ENCODE measurements at places on chromosomes 4 and X.

DNA sequence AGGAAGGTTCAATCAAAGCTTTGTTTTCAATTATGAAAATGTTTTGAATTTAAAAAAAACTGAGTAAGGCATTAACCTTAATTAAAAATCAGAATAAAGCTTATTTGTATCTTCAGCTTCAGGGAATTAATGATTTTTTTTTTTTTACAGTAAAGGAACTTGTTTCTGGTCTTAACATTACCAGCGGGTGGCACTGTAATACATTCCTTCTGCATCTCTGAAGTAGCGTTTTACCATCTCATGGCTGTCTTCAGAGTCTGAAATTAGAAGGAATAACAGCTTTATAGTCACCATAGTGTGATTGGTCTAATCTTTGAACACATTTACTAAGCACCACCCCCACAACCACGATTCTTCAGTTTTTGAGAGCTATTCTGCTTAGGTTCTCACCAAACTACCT, 102.6 kb downstream of the IL1RAPL2 start:
- no peak for DNase-seq

GRCh38 chrX:80512924-80513323, 92.7 kb downstream of the TENT5D start:
- no peak for DNase-seq

- no peak for DNase-seq
These were observed 1141.5 kb downstream of the PCDH18 start for GRCh38 chr4:136390824-136391223.

DNA sequence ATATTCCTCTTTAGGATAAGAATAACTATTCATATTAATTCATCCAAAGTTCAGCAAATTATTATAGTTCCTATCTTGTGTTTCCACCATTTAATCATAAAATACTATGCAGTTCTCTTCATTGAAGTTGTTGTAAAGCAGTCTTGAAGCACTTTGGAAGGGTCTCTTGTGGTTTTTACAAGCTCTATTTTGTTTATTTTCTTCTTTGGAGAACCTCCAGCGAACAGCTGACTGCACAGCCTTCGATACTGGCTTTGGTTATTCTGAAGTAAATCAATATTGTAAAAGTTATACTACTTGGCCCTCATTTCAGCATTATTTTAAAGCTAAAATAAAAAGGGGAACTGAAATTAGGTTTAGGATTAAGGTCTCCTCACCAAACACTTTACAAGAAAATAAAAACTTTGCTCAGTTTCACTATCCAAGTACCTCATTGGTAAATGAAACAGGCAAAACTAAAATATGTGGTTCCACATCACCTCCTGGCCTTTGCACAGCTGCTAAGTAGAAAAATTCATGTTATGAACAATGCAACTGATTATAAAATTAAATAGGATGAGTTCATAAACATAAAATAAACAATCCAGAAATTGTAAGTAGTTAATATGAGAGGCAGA, 1629.2 kb upstream of the ADGRL3 start:
- no peak for DNase-seq

GRCh38 chr4:83075311-83076095, 39.0 kb downstream of the PLAC8 start:
- DNase-seq = no peak

GRCh38 chr4:154595807-154596206, 5.3 kb upstream of the FGA start:
- DNase-seq = no peak

GRCh38 chr4:70681704-70682103, 6.6 kb upstream of the UTP3 start:
- no peak for DNase-seq

DNA sequence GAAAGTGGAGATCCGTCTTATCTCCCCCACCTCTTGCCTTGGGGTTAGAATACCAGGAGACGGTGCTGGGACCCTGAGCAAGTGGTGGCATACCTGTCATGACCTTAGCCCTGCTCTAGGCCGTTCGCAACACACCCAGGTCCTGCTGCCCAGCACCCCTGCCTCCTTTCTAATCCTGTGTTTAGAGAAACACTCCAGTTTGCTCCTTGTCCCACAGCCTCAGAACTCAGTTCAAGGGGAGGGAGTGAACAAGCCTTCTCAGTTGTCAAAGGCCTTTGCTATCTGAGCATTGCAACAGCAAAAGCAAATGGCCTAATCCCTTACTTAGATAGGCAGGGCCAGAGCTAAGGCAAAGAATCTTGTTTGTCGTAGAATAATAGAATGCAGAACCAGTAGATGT, 67.9 kb downstream of the CHRNA9 start:
- DNase-seq = no peak

- DNase-seq = no peak
These were observed 332.0 kb downstream of the NKX6-1 start for GRCh38 chr4:84167093-84167492.

GRCh38 chr4:15143551-15143950, 141.3 kb downstream of the CPEB2 start:
- no peak for DNase-seq

GRCh38 chr4:87005690-87006425, 71.0 kb downstream of the AFF1 start:
- DNase-seq = no peak

- DNase-seq = no peak
These were observed 10.6 kb downstream of the ASMTL start for GRCh38 chrX:1442016-1442665.

- DNase-seq = no peak
These were observed 13.9 kb downstream of the LCORL start for GRCh38 chr4:18007625-18008024.

DNA sequence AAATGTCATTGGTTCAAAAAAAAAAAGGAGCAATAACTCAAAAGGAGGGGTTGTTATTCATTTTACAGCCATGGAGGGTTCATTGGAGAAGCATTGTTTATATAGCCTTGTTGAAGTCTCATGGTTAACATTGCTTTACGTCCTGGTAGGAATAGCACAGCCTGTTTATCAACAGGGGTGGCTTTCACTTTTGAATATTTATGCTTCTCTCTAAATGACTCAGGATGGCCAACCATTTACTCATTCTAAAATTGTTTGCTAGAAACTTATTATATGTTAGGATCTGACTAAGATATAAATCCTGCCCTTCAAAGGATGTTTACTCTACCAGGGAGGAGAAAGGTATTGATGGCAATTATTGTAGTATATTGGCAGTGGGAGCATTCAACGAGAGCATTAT, 534.1 kb upstream of the GALNTL6 start:
- no peak for DNase-seq

GRCh38 chr4:11155208-11155867, 273.4 kb downstream of the HS3ST1 start:
- DNase-seq = no peak

GRCh38 chr4:125789023-125789422, 474.3 kb downstream of the FAT4 start:
- no peak for DNase-seq

DNA sequence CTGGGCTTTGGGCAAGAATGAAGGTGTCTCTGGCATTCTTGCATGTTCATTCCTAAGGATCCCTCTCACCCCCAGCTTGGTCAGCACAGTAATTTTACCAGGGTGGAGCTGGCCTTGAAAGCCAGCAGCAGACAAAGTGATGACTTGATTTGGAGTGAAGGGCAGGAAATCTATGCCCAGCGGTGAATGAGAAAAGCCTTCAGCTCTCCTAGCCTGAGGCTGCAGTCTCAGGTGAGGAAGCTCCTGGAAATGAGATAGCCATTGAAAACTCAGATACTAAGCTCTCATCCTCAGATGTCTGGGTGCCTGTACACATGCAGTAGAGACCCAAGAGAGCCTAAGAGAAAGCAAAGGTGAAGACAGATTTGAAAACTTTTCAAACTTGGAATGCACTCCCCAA, 10.7 kb upstream of the UCHL1 start:
- no peak for DNase-seq

- no peak for DNase-seq
These were observed 163.9 kb upstream of the MAMLD1 start for GRCh38 chrX:150199181-150199580.

DNA sequence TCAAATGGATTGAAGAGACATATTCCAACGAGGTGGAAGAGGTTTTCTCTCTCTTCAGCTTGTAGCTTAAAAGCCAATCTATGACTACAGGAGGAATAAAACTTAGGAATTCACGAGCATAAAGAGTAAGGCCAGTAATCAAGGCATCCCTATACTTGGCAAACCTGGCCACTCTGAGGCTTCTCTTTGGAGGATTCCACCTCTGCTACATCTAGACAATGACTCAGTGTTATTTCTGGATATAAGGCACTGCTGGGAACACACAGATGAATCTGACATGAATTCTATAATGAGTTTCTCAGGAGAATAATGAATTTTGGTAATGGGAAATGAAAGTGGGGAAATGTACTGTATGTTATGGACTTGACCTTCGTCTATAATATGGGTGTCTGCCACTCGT, 1015.8 kb upstream of the FTHL17 start:
- no peak for DNase-seq

GRCh38 chr4:158793021-158793420, 24.2 kb downstream of the FNIP2 start:
- no peak for DNase-seq

- no peak for DNase-seq
These were observed 236.9 kb downstream of the AR start for GRCh38 chrX:67780694-67781109.

- DNase-seq = no peak
These were observed 62.2 kb downstream of the FMR1NB start for GRCh38 chrX:148043271-148043855.

GRCh38 chr4:110865611-110866259, 242.9 kb upstream of the PITX2 start:
- DNase-seq = no peak

DNA sequence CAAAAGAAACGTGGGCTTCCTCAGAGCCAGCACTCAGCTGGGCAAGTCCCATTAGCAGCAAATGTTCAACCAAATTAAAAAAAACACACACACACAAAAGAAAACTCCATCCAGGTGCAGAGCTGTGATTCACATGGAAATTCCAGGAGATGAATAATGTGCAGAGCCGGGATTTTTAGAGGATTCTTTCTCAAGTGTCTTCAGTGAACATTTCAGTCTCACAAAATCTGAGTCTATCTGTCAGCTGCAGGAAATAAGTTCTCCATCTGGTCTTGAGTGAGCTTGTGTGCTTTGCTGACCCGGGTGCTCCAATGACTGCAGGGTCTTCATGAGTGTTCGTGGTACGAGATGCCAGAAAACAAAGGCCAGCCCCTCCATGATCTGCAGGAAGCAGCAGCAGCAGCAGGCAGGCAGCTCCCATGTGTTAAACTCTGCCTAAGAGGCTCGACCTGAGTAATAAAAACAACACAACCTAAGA, 44.3 kb downstream of the RASGEF1B start:
- no peak for DNase-seq

DNA sequence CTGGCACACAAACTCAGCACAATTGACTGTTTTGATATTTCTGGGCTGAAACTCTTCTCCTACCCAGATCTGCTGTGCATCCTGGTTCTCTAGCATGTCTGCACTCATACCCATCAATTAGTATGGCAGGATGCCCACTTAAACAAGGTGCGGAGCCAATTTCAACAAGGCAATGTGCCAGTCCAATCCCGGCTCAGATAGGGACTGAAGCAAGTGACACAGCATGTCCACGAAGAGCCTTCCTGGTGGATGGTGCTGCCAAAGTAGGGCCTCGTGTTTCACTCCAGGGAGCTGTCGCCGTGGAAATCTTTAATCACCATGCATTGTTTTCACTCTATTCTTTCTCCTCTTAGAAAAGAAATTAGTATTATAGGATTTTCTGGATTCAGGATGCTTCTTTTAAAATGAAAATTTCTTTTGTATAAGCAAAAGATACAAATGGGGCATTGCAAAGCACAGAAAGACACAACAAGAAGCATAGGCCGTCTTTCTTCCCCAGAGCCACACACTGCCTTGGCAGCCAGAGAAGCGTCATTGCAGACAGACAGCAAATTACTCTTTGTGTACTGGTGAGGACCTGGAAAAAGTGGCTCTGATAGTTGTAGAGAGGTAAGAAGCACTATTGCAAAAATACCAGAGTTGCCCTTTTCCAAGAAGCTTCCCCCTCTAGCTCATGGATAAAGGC, 40.6 kb upstream of the LSM6 start:
- DNase-seq = peak; percentile 23

- DNase-seq = no peak
These were observed 7.7 kb upstream of the GALNT7 start for GRCh38 chr4:173160871-173161270.

- DNase-seq = no peak
These were observed 414.0 kb upstream of the HS3ST1 start for GRCh38 chr4:11842620-11843263.

- no peak for DNase-seq
These were observed 114.5 kb downstream of the NR3C2 start for GRCh38 chr4:148327683-148328082.

DNA sequence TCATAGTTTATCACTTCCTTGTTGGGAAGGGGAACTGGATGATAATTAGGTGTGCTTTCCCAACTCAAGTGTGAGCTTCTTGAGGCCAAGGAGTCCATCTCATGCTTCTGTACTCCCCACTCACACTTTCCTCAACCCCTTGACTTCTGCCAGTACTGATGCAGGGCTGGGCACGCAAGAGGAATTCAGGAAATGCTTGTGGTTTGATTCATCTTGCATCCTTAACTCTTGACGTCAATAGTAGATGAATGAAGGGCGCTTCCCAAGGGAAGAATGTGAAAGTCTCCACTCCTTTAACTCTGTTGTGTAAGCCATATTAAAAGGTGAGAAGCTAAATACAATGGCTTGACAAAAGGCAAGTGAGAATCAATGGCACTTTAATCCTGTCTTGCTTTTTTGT, 101.8 kb downstream of the AGTR2 start:
- DNase-seq = no peak

DNA sequence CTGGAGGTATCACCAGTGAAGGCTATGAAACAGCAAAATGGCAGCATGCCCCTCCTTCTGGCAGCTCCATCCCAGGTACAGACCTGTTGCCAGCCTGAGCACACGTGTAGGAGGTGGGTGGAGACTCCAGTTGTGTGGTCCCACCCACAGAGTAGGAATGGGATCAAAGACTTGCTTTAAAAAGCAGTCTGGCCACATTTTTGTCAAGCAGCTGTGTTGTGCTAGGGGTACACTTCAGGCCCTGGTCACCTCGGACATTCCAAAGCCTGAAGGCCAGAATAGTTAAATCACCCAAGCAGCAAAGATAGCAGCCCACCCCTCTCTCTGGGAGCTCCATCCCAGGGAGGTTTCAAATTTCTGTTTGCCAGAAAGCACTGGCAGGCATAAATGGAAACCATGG, 20.3 kb upstream of the AMBN start:
- no peak for DNase-seq

DNA sequence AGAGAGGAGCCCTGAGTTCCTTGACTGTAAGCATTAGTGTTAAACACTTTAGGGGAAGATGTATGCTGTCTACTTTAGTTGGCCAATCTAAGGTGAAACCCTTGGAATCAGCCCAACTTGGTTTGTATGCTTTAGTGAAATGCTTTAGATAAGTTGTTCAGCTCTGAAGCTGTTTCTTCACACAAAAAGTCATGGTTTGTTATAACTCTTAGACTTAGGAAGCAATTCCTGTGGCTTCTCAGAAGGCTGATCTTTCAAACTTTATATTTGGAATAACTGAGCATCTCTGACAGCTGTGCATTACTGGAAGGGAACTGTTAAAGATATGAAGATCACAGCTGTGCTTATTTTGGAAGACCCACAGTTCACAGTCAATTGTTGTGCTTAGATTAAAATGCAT, 714.1 kb downstream of the FAT4 start:
- DNase-seq = no peak
